ENCODE measurements at places on chromosomes 4 and X.

GRCh38 chrX:31112226-31112999 lies 40.6 kb upstream of the FTHL17 start:
- DNase-seq: no peak

GRCh38 chrX:40434947-40435346 lies 145.8 kb upstream of the ATP6AP2 start:
- peak; percentile 14 for DNase-seq

- no peak for DNase-seq
Measured at GRCh38 chr4:185956544-185956940, 112.4 kb upstream of the TLR3 start.

- no peak for DNase-seq
Measured at GRCh38 chr4:42736527-42737195, 79.8 kb upstream of the ATP8A1 start.

GRCh38 chr4:155692361-155692760 lies 25.7 kb downstream of the GUCY1A1 start:
- DNase-seq: no peak

DNA sequence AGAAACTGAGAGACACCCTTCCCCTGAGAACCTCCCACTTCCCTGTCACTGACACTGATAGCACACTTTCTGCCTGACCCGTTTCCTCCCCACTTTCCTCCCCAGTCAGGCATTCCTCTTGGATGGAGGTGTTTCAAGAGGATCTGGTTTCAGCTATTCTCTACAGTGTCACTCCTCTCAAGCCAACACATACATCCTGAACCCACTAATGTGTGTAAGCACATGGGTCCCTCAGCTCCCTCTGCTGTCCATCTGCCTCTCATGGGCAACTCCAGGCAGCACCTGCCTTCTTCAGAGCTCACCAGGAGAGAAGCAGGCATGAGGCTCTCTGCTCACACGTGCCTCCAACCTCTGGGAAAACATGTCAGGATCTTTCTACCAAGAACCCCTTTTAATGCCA lies 207.6 kb downstream of the NAF1 start:
- DNase-seq: no peak

GRCh38 chr4:121738780-121739535 lies 26.0 kb downstream of the SMIM43 start:
- no peak for DNase-seq

DNA sequence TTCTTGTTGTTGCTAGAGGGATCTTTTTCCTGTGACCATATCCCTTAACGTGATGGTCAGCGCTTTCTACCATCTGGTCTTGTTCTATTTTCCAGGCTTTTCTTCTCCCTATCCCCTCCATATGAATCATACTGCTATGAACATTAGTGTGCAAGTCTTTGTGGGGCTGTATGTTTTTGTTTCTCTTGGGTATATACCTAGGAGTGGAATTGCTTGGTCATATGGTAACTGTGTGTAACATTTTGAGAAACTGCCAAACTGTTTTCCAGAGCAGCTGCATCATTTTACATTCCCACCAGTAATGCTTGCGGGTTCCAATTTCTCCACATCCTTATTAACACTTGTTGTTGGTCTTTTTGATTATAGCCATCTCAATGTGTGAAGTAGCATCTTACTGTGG lies 121.4 kb downstream of the SPRY1 start:
- no peak for DNase-seq

GRCh38 chr4:127832585-127832984 lies 48.1 kb upstream of the PLK4 start:
- no peak for DNase-seq

- no peak for DNase-seq
Measured at GRCh38 chr4:53695540-53696463, 104.5 kb upstream of the LNX1 start.

GRCh38 chr4:147137280-147137679 lies 191.6 kb upstream of the TTC29 start:
- DNase-seq: no peak

GRCh38 chr4:166458756-166459155 lies 585.7 kb downstream of the TLL1 start:
- no peak for DNase-seq
